ENCODE measurements at places on chromosomes 12 and 14. TPM values are rescaled to one million over a fixed set of nuclear protein-coding genes. Genes with fewer than 3 reads are reported as not detected.

DNA sequence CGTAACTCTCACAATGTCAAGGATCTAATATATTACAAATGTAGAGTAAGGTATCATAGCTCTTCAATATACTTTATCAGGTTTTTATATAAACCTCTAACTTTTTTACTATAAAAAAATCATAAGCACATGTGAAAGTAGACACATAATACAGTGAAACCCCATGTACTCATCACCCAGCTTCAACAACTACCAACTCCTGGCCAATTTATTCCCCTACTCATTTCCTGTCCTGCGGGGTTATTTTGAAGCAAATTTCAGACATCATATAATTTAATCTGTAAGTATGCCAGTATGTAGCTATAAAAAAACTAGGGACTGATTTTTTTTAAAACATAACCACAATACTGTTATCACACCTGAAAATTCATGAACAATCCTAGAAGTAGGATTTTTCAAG is 47.7 kb downstream of the NOPCHAP1 start:
- DNase-seq = no peak

DNA sequence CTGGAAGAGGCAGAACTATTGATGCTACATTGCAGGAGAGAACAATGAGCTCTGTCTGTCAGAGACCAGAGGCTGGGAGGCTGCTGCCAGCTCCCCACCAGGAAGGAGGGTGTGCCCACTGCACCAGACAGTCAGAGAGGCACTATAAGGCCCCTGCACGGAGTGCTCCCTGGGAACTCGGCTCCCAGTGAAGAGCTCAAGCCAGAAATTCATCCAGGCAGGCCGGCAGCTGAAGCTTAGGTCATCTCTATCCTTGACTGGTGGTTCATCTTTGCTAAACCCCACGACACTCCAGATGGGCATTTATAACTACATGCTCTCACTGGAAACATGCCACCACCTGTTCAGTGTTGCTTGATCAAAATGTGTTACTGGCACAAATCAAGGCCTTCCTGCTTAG is 65.1 kb upstream of the GPATCH2L start:
- no peak for DNase-seq

- no peak for DNase-seq
Observed at GRCh38 chr14:76509311-76509710, 133.4 kb downstream of the ESRRB start.

Gene MIP
- total RNA-seq = not detected

Gene SLC10A1
- not detected for total RNA-seq

DNA sequence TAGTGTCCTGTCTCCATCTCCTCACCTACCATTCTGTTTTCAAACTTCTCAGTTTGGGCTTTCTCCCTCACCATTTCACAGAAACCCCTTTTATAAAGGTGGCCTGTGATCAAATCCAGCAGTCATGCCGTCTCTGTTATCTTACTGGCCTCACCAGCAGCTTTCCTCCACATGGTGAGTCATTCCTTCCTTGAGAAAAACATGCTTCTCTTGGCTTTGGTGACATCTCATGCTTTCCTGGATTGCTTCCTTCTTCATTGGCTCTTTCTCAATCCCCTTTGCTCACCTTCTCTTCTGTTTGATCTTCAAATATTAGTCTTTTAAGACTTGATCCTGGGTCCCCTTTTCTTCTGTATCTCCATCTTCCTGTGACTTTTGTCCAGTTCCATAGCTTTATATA is 164.9 kb downstream of the ANO4 start:
- DNase-seq = no peak

DNA sequence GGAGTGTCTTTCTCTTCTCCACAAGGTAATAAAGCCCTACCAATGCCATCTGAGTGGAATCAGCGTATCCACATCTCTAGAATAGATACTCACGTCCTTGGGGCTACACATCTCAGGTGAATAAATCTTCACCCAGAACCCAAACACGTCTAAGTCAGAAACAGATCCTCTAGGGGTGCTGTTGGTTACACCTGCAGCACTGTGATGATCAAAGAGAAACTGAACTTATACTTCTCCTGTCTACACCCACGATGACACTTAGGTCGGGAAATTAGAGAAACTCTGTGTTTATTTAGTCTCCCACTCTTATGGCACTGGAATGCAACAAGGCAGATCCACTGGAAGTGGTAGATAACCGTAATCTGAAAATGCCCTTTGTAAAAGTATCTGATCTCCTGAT is 46.2 kb downstream of the WIF1 start:
- DNase-seq = no peak

DNA sequence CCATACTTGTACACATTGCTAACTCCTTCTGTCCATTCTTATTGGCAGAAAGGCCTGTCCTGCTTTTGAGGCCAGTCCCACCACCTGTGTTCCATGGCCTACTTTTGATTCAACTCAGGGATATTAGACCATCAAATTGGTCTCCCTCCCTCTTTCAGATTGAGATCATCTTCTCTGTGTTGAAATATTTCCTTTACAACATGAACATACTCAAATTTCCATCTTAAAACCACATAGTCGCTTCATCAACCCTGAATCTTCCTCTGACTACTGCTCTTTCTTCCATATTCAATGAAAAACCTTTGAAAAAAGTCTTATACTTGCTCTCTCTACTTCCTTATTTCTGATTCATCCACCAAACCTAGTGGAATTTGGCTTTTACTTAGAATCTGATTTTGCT is 34.9 kb downstream of the TRMT5 start:
- DNase-seq = no peak

DNA sequence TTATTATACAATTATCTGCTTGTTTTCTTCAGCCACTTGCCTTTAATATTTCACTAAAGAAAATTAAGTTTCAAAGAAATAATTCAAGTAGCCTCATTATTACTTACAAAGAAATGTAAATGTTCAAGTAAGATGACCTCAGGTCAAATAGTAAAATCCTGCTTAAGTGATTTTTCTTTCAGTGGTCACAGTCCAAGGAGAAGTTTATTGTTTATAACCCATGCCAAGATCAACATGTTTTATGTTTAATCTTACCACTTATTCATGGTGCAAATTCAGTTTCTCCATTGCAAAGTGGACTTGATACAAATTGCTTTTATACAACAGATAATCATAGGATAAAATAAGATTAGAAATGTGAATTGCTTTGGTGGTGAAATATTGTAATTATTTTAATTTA is 370.2 kb upstream of the FLRT2 start:
- no peak for DNase-seq

Gene DCN
- not detected for total RNA-seq

Gene MMP14
- total RNA-seq = 56.5 TPM

GRCh38 chr12:98916106-98916505 is 271.0 kb downstream of the APAF1 start:
- no peak for DNase-seq

DNA sequence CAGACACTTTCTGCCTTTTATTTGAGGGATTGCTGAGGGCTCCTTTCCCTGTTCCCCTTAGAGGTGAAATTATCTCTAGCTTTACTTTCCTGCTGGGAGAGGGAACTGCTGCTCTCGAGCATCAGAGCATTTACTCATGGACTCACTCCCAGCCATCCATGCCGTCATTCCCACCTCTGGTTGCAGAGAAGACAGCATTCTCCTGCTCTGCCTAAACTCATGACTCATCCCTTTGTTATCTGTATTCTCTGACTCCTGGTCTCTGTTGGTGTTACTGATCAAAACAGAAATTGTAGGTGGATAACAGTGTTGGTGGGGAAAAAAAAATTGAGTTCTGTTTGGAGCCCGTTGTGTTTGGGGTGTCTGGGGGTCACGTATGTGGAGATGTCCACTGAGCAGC is 159.3 kb downstream of the TTC8 start:
- no peak for DNase-seq

- no peak for DNase-seq
Observed at GRCh38 chr12:2064071-2064507, 11.3 kb downstream of the CACNA1C start.

DNA sequence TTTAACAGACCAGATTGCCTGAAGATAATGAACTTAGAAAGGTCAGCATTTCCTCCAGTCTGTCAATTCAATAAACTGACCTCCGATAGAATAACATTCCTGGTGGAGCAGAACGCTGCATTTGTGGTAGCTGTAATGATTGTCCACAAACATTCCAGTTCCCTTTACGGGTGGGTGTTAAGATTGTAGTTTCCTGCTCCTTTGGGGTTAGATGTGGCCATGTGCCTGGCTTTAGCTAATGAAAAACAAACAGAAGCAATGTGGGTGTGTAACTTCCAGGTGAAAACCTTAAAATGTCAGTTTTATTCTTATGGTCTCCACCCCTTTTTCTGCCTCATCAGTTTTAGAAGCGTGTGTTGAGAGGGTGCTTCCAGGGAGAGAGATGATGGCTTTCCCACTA is 217.3 kb upstream of the CRY1 start:
- DNase-seq = no peak

- no peak for DNase-seq
Observed at GRCh38 chr14:43625294-43625693, 881.8 kb downstream of the FSCB start.

- no peak for DNase-seq
Observed at GRCh38 chr14:75486318-75486717, 36.0 kb upstream of the BATF start.

Gene KLHL33
- 0.04 TPM for total RNA-seq

GRCh38 chr14:21084998-21085853 is 13.2 kb downstream of the ZNF219 start:
- no peak for DNase-seq

Gene OR11G2
- not detected for total RNA-seq

Gene HRK
- total RNA-seq = 2.6 TPM

Gene TAS2R9
- not detected for total RNA-seq

All from H9 (cell line).